ENCODE measurements at places on chromosomes 6 and 20.
A peak's percentile ranks its signal among the peaks of the same experiment; 100 is the strongest.

- DNase-seq = no peak
Measured at GRCh38 chr20:7883309-7883708, 56.9 kb downstream of the HAO1 start.

GRCh38 chr6:81751388-81752083 lies 945 bp downstream of the TENT5A start:
- peak; percentile 13 for DNase-seq

DNA sequence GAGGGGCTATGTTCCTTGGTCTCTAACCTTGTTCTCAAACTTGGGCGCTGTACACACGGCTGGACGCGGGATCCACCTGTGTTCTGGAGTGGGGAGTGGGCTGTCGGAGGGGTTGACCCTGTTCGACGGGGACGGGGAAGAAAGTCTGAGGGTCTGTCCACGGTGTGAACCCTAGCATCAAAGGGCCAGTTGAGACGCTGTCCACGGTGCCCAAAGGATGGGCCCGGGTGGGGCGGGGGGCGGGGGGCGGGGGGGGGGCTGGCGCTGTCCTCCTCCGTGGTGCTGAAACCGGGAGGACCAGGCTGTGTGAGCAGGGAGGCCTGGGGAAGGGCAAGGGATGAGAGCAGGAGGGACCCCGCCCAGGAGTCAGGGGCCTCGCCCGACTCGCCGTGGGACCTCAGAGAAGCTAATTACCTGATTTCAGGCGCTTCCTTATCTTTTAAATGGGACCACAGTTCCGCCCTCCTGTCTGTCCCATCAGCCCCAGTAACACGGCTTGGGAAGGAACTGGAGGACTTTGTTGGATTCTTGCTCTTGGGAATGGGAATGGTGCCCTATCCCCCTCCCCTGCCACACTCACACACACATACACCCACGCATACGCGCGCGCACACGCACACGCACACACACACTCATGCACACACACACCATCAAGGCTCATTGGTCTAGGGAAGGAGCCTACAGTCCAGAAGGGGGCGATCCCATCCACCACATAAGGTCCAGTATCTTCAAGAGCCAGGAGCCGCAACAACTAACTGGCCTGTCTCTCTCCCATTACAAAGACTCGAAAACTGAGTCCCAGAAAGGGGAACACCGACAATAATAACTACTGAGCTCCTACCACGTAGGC lies 1.0 kb upstream of the VSTM2L start:
- DNase-seq = no peak

- no peak for DNase-seq
Measured at GRCh38 chr6:57143690-57144089, 28.4 kb upstream of the BAG2 start.

- DNase-seq = no peak
Measured at GRCh38 chr6:79077715-79078074, 359 bp downstream of the PHIP start.

DNA sequence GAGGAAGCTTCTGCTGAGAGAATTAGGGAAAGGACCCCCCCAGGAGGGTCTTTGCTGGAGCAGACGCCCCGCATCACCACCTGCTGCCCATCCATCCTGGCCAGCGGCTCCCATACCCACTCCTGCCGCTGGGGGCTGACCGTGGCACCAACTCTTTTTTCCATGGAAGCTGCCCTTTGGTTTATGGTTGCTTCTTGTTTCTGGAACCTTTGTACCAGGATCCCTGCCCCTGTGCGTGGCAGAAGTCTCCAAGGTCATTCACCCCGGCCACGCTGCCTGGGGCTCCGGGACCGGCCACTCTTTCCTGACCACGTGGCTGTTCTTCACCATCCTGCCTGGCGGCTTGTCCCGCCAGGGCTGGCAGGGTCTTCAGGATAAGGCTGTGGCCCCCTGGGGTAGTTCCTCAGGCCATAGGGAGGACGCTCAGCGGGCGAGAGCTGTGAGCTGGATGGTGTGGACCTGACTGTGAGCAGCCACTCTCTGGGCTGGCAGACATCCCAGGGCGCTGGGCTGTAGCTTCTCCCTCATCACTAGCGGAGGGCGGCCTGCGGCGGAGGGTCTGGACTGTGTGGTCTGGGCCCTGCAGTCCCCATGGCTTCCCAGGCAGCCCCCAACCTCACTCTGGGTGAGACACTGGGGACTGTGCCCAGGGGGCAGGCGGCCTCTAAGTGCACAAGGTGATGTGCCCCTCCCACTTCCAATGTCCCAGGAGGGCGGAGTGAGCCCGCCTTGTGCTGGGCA lies 22.8 kb upstream of the RBBP8NL start:
- DNase-seq = no peak
